Naive thymus-derived CD4-positive, alpha-beta T cell (primary cell): ENCODE measurements at places on chromosomes 2 and 18.

- peaks cover 4% of the 10 kb centered on the region for H3K36me3 ChIP-seq
- no peak overlapping the region for H3K4me3 ChIP-seq
- no peak overlapping the region for H3K27ac ChIP-seq
- H3K4me1 ChIP-seq, result peaks cover 7% of the 10 kb centered on the region
- no peaks in the 10 kb centered on the region for H3K27me3 ChIP-seq
Observed at GRCh38 chr2:165874445-165875039, 79.0 kb downstream of the TTC21B start.

- H3K36me3 ChIP-seq, result no peaks in the 10 kb centered on the region
- H3K27me3 ChIP-seq, result no peaks in the 10 kb centered on the region
- H3K4me1 ChIP-seq, result no peaks in the 10 kb centered on the region
- no peak overlapping the region for H3K27ac ChIP-seq
- DNase-seq, result no peak
Observed at GRCh38 chr18:70377317-70377799, 88.5 kb downstream of the SOCS6 start.

- no peaks in the 10 kb centered on the region for H3K4me1 ChIP-seq
- no peak overlapping the region for H3K4me3 ChIP-seq
- no peaks in the 10 kb centered on the region for H3K36me3 ChIP-seq
- no peak for DNase-seq
- no peak overlapping the region for H3K27ac ChIP-seq
Observed at GRCh38 chr2:99672766-99673350, 183.0 kb upstream of the REV1 start.

DNA sequence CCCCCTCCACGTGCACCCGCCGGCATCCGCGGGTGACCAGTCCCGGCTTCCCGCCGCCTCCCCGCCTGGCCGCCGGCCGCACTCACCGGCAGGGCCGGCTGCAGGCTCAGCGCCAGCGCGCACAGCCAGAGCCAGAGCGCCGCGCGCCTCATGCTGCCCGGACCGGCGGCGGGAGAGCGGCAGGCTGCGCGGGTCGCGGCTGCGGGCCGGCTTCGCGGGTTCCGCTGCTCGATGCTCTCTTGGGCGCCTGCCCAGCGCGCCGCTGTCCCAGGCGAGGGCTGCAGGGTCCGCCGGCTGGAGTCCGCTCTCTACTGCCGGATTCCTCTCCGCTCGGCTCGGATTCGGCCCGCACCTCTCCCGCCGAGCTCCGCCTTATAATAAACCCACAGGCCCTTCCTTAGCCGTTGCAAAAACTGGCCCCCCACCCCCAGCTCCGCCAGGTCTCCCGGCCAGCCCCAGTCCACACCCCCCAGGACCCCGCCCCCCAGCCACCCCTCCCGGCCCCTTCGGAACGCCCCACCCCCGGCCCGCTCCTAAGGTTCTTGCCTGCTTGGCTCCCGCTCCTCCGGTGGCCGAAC lies at the start of gene SDC1:
Gene SDC1 (minus strand): TSS at position 415 of the 578 bp plus-strand sequence. CDS start 263 bp downstream, at position 152.
- no peak for DNase-seq
- no peaks in the 10 kb centered on the region for H3K36me3 ChIP-seq
- no peak within 1 kb of the TSS for H3K27ac ChIP-seq
- H3K27me3 ChIP-seq, result no peaks in the 10 kb centered on the region
- H3K4me1 ChIP-seq, result no peaks in the 10 kb centered on the region

- H3K4me3 ChIP-seq, result no peak overlapping the region
- no peaks in the 10 kb centered on the region for H3K27me3 ChIP-seq
- no peak overlapping the region for H3K27ac ChIP-seq
Observed at GRCh38 chr2:48514348-48515003, 15.5 kb upstream of the STON1 start.

DNA sequence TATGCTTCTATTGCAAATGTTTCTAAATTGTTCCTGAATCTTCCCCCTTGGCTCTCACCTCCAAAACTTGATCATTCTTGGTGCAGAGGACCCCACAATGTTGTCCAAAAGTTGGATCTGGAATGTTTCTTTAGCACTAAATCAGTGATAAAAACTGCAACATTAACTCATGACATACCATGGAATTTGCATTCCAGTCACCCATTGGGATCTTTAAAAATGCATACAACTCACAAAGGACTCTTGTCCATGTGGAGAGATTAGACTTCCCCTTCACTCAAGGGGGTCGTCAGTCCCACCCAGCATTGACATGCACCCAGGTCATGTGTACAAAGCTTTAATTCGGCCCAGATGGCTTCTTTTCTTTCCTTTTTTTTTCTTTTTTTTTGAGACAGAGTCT lies 169.3 kb downstream of the SETBP1 start:
- H3K4me1 ChIP-seq, result no peaks in the 10 kb centered on the region
- H3K4me3 ChIP-seq, result no peak overlapping the region
- DNase-seq, result no peak
- no peak overlapping the region for H3K27ac ChIP-seq
- H3K27me3 ChIP-seq, result no peaks in the 10 kb centered on the region
- no peaks in the 10 kb centered on the region for H3K36me3 ChIP-seq

DNA sequence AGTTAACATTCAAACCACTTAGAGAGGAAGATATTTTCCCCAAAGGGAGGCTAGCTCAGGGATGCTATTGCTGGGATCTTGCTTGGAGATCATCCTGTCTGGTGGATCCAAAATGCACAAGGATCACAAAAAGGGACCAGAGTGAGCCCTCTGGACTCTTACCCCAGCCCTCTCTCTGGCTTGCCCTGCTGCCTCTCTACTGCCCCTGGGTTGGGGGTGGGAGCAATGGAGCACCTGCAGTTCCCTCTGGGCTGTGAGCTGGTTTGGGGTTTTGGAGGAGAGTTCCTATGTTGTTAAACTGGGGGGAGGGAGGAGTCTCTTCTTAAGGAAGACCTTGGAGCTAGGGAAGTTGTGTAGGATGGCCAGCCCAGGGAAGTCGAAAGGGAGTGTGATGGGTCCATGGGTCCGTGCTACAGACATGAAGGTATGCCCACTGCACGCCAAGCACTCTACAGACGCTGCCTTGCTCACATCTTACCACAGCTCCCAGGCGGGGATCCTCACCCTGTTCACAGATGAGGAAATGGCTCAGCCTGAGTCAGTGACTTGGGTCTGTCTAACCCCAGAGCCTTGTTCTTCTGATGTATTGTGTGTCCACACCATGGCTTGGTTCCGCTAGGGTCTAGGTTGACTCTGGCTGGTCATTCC lies 3.8 kb downstream of the LBH start:
- no peaks in the 10 kb centered on the region for H3K27me3 ChIP-seq
- H3K27ac ChIP-seq, result peak overlapping the region; percentile 97
- peaks cover 72% of the 10 kb centered on the region for H3K36me3 ChIP-seq
- H3K4me3 ChIP-seq, result peak overlapping the region; percentile 75
- peaks cover 59% of the 10 kb centered on the region for H3K4me1 ChIP-seq
- peak; percentile 66 for DNase-seq

DNA sequence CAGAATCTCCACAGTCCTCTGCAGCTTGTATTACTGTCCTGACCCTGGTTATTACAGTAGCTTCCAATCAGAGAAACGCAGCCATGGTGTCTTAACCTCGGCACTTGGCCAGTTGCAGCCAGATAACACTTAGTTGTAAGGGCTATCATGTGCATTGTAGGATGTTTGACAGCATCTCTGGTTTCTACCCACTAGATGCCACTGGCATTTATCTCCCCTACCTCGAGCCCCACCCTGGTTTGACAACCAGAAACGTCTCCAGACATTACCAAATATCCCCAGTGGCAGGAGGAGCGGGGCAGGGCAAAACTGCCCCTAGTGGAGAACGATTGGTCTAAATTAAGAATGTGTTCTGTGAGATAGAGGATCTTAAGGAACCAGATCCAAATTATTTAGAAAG lies 13.1 kb downstream of the DSG2 start:
- H3K4me3 ChIP-seq, result no peak overlapping the region
- no peak for DNase-seq
- no peaks in the 10 kb centered on the region for H3K36me3 ChIP-seq

- no peak overlapping the region for H3K4me3 ChIP-seq
- H3K27ac ChIP-seq, result no peak overlapping the region
- H3K4me1 ChIP-seq, result no peaks in the 10 kb centered on the region
- H3K36me3 ChIP-seq, result no peaks in the 10 kb centered on the region
Observed at GRCh38 chr18:12520442-12520992, 112.8 kb downstream of the PRELID3A start.

DNA sequence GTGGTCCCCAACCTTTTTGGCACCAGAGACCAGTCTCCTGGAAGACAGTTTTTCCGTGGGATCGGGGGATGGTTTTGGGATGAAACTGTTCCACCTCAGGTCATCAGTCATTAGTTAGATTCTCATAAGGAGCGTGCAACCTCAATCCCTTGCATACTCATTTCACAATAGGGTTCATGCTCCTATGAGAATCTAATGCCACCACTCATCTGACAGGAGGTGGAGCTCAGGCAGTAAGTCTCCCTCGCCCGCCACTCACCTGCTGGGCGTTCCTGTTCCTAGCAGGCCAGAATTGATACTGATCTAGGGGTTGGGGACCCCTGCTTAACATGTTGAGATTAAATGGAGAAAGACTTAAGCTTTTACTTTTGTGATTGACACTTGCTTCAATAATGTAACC lies 9.9 kb downstream of the NABP1 start:
- no peak for DNase-seq
- no peak overlapping the region for H3K4me3 ChIP-seq
- no peaks in the 10 kb centered on the region for H3K27me3 ChIP-seq
- H3K36me3 ChIP-seq, result peaks cover 11% of the 10 kb centered on the region
- H3K27ac ChIP-seq, result no peak overlapping the region

DNA sequence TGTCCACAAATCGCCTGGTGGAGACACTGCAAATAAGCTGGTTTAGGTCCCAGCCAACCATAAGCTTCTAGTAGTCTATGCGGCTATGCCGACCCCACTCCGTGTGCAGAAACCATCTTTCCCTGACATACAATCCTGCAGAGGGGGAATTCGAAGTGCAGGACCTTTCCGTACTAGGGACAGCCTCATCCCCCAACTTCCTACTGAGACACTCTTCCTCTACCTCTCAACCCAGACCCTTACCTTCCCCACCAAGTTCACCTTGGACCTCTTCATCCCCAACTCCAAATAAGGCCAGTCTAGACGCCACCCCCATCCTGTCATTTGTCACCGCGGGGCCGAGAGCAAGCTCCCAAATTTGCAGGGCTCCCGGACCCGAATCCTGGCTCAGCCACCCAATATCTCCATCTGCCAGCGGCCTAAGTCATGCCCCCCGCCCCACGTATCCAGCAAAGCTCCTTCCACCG lies 496 bp downstream of the SUCLG1 start:
- no peaks in the 10 kb centered on the region for H3K36me3 ChIP-seq
- peak overlapping the region; percentile 94 for H3K27ac ChIP-seq
- H3K4me1 ChIP-seq, result peaks cover 12% of the 10 kb centered on the region
- no peak for DNase-seq
- H3K27me3 ChIP-seq, result no peaks in the 10 kb centered on the region
- H3K4me3 ChIP-seq, result peak overlapping the region; percentile 69

- H3K27me3 ChIP-seq, result no peaks in the 10 kb centered on the region
- peak within 1 kb of the TSS; percentile 70 for H3K4me3 ChIP-seq
- H3K36me3 ChIP-seq, result no peaks in the 10 kb centered on the region
- DNase-seq, result peak; percentile 70
- H3K27ac ChIP-seq, result peak within 1 kb of the TSS; percentile 79
- peaks cover 21% of the 10 kb centered on the region for H3K4me1 ChIP-seq
Observed at GRCh38 chr2:230225486-230225885, at the start of gene SP140. Gene SP140 (plus strand): TSS chr2:230225736. CDS start chr2:230225845, 109 bp downstream.

GRCh38 chr18:48968412-48969215 lies 17.8 kb upstream of the SMAD7 start:
- H3K36me3 ChIP-seq, result no peaks in the 10 kb centered on the region
- no peak overlapping the region for H3K4me3 ChIP-seq
- no peak overlapping the region for H3K27ac ChIP-seq
- DNase-seq, result no peak
- H3K4me1 ChIP-seq, result no peaks in the 10 kb centered on the region
- no peaks in the 10 kb centered on the region for H3K27me3 ChIP-seq

GRCh38 chr2:179191110-179191509 lies 73.5 kb downstream of the SESTD1 start:
- H3K27ac ChIP-seq, result no peak overlapping the region
- DNase-seq, result no peak
- H3K27me3 ChIP-seq, result no peaks in the 10 kb centered on the region
- H3K4me1 ChIP-seq, result no peaks in the 10 kb centered on the region
- no peak overlapping the region for H3K4me3 ChIP-seq
- no peaks in the 10 kb centered on the region for H3K36me3 ChIP-seq

DNA sequence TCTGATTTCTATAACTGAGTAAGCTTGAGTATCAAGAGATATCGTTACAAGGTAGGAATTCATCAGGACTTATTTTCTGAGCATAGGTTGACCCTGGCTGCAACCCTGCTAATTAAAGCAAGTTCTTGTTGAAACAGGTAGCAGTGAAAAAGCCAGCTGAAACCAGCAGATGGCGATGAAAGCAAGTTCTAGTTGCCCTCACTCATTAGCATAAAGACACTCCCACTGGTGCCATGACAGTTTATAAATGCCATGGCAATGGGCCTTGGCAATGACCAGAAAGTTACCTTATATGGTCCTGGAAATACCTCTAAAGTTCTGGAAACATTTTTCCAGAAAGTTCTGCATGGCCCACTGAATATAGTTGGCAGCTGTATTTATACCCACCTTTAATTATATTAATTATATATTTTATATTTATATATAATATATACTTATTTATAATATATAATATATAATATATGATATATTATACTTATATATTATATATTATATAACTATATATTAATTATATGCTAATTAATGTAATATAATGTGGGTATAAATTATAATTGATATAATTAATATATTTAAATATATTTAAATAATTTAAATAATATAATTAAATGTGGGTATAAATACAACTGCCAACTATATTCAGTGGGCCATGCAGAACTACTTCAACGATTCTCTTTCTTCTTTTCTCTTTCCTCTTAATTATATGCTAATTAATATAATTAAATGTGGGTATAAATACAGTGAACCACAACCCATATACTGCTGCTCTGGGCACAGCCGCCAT lies 188.0 kb downstream of the CDH7 start:
- H3K27me3 ChIP-seq, result no peaks in the 10 kb centered on the region
- no peak overlapping the region for H3K4me3 ChIP-seq
- H3K4me1 ChIP-seq, result no peaks in the 10 kb centered on the region
- no peaks in the 10 kb centered on the region for H3K36me3 ChIP-seq

GRCh38 chr2:86280191-86280667 lies 57.2 kb downstream of the REEP1 start:
- H3K4me1 ChIP-seq, result no peaks in the 10 kb centered on the region
- no peak for DNase-seq
- H3K27ac ChIP-seq, result no peak overlapping the region
- H3K27me3 ChIP-seq, result no peaks in the 10 kb centered on the region
- no peaks in the 10 kb centered on the region for H3K36me3 ChIP-seq

DNA sequence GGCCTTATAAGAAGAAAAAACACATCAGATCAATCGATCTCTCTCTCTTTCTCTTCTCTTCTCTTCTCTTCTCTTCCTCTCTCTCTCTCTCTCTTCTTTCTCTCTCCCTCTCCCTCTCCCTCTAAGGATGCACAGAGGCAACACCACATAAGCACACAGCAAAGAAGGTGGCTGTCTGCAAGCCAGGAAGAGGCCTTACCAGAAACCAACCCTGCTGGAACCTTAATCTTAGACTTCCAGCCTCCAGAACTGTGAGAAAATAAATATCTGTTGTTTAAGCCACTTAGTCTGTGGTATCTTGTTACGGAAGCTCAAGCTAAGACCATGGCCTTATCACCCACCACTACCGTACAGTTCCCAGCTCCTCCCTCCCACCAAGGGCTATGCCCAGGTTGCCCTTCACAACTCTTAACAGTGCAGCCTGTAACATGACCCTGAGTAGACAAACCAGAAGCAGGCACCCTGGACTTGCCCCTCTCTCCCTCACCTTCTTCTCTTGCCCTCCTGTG lies 25.2 kb upstream of the TMEM237 start:
- H3K4me3 ChIP-seq, result no peak overlapping the region
- H3K27me3 ChIP-seq, result no peaks in the 10 kb centered on the region
- no peaks in the 10 kb centered on the region for H3K36me3 ChIP-seq
- no peak overlapping the region for H3K27ac ChIP-seq
- DNase-seq, result no peak
